A549 treated with CpdA at 1 μM for 4 hours (cell line): ENCODE measurements at places on chromosomes 11 and 22. TPM values are rescaled to one million over a fixed set of nuclear protein-coding genes. Genes with fewer than 3 reads are reported as not detected.

Gene SYCE3
- total RNA-seq = 0.25 to 0.75 TPM (median 0.46 TPM) in 3 of 5 replicates, not detected in the others

Gene OR51B5
- total RNA-seq = 0.03 TPM in 1 of 5 replicates, not detected in the others

Gene ISX
- not detected in 5 replicates for total RNA-seq

Gene TSPAN32
- not detected in 5 replicates for total RNA-seq

Gene DDB1
- 164 to 177 TPM (median 170 TPM) in 5 replicates for total RNA-seq

Gene HOATZ
- not detected in 5 replicates for total RNA-seq

Gene GGT5
- total RNA-seq = 1.5 to 2.2 TPM (median 1.9 TPM) in 5 replicates

Gene NAT10
- total RNA-seq = 52.0 to 58.0 TPM (median 54.4 TPM) in 5 replicates

Gene APOL5
- total RNA-seq = not detected in 5 replicates

Gene ELFN2
- 5.8 to 9.0 TPM (median 8.2 TPM) in 5 replicates for total RNA-seq

Gene APOL2
- 24.3 to 29.7 TPM (median 26.0 TPM) in 5 replicates for total RNA-seq

Gene CYTH4
- 0.82 to 1.2 TPM (median 1.0 TPM) in 5 replicates for total RNA-seq

Gene OR51E2
- 0.02 to 0.14 TPM in 2 of 5 replicates, not detected in the others for total RNA-seq

Gene TRIM29
- total RNA-seq = 5.2 to 7.1 TPM (median 6.2 TPM) in 5 replicates

Gene CASP5
- not detected in 5 replicates for total RNA-seq

Gene YPEL1
- 0.09 to 0.67 TPM (median 0.22 TPM) in 5 replicates for total RNA-seq

Gene SCGB1A1
- total RNA-seq = not detected in 5 replicates

Gene LMO1
- total RNA-seq = 1.3 to 2.9 TPM (median 2.5 TPM) in 5 replicates

Gene APOA1
- 0.23 to 0.96 TPM (median 0.33 TPM) in 4 of 5 replicates, not detected in the other for total RNA-seq

Gene FADS2
- 247 to 316 TPM (median 278 TPM) in 5 replicates for total RNA-seq

Gene TPBGL
- total RNA-seq = 0.15 to 0.35 TPM (median 0.20 TPM) in 5 replicates

Gene OR6T1
- total RNA-seq = not detected in 5 replicates

Gene MMP8
- total RNA-seq = not detected in 5 replicates

Gene TESMIN
- 4.2 to 6.8 TPM (median 5.3 TPM) in 5 replicates for total RNA-seq

Gene NPTXR
- 11.7 to 16.2 TPM (median 12.7 TPM) in 5 replicates for total RNA-seq

Gene DENND6B
- 2.2 to 3.4 TPM (median 2.8 TPM) in 5 replicates for total RNA-seq
